ENCODE measurements at places on chromosomes 1 and 21.

GRCh38 chr1:109134423-109134822 lies 20.5 kb downstream of the ELAPOR1 start:
- no peak for DNase-seq

GRCh38 chr1:14516974-14517840 lies 81.3 kb upstream of the KAZN start:
- no peak for DNase-seq

DNA sequence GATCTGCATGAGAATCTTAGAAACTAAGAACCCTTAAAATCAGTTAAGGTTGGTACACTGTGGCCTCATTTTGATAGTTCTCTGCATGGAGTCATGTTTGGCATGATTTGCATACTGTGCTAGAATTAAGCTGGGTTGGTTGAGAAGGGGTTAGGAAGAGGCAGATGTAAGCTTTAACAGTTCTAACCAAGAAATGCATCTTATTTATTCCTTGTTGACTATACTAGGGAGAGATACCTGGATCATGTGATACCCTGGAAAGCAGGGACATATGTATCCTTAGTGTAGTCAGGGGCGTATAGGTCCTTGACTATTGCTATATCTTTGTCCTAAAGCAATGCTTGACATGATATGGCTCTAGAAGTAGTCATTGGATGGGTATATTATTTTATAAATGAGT lies 41.0 kb downstream of the CDC42 start:
- no peak for DNase-seq

- no peak for DNase-seq
These were observed 47.5 kb upstream of the LPAR3 start for GRCh38 chr1:84940481-84940880.

- no peak for DNase-seq
These were observed 20.9 kb upstream of the AGTRAP start for GRCh38 chr1:11714831-11715575.

DNA sequence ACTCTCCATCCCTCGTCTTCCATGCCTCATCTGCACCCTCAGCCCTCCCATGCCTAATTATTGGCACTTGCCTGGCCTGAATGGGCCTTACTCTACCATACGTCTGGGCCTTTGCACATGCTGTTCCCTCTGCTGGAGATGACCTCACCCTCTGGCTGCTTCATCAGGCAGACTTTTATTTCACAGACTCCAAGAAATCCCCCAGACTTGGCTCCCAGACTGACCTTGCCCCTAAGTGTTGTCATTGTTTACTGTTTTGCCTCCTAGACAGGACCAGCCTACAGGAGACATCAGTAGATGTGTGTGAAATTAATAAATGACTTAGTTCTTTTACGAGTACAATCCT lies 5.2 kb upstream of the AHDC1 start:
- no peak for DNase-seq

- DNase-seq: no peak
These were observed 38.9 kb upstream of the HMGB4 start for GRCh38 chr1:33824971-33825370.

DNA sequence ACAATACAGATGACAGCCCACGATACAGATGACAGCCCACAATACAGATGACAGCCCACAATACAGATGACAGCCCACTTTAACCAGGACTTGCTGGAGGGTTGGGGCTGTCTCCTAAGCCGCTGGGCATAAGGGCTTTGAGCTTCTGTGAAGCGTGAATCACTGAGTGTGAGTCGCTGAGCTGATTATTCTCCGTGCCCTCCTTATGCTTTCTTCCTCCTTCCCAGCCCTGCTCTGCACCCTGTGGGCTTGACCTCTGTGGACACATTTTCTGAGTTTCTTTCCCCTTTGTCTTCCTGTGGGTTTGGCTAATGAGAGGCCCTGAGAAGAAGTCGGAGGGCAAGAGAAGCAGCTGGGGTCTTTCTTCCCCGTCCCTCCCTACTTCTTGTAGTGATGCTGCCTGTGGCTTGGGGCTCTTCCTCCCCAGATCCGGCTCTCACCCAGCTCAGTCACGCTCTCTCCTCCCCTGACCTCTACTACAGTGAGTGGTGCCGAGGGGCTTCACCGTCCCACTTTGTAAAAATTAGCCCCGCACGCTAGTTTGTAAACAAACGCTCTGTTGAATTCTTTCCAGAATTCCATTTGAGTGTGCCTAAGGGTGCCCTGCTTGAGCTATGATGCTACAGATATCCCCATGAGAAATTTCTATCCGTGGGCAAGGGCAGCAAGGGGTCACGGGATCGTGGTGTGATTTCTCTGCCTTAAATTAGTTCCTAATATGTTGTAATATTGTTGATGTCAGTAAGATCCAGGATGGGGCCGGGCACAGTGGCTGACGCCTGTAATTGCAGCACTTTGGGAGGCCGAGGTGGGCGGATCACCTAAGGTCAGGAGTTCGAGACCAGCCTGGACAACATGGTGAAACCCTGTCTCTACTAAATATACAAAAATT lies 46.4 kb upstream of the SOD1 start:
- no peak for DNase-seq

DNA sequence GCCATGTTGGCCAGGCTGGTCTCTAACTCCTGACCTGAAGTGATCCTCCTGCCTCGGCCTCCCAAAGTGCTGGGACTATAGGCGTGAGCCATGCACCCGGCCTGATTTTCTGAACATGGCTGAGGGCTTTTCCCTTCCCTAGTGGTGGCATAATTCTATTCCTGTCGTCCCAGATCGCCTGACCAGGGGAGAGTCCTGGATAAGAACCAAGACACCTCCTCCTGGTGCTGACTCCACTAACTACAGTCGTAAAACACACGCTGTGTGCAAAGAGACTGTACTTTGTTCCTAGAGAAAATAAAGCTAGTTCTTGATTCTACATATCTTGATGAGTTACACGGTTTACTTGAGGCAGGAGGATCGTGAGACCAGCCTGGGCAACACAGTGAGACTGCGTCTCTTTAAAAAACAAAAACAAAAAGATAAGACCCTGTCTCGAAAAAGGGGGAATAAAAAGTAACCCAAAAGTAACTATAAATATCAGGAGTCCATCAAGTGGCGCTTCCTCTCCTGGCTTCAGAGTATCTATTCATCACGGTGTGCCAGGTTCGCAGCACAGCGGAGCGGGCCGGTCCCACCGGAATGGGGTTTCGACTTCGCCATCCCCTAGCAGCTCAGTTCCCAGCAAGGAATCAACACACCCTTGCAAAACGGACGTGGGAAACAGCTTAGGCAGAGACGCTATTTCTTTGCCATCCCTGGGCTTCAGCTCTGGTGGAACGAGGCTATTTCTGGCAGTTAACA lies 973 bp downstream of the SDF4 start:
- DNase-seq: no peak

DNA sequence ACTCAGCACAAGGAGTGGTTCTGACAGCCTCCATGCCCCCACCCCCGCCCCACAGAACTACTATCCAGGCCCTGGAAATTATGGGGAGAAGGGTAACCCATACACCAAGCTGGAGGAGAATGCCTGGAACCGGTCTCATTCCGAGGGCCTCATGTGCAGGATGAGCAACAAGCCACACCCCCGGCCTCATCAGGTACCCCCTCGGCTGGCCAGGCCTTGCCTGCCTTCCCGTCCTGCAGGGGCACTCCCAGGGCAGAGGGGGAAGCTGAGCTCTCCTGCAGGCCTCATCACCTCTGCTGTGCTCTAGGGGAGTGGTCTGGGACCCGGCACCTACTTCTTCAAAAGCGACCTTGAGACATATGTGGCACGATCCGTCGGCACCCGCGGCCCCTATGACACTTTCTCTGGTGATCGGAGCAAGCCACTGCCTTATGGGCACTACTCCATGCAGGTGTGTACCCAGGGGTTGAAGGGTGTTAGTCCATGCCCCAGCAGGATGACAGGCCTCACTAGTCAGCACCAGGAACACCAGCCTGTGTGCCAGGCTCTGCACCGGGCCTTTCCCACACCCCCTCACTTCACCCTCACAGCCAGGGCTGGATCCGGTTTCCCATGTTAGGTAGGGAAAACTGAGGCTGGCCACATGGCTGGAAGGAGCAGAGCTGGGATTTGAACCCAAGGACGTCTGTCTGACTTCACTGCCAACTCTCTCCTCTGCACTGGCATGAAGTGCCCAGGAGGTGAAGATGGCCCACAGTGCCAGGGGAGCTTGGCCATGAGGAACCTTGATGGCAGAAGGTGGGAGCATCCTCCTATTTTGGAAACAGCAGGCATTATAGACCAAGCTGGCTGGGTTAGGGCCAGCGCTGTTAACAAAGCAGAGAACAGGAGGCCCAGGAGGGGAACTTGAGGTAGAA lies 10.9 kb upstream of the TTC22 start:
- no peak for DNase-seq
